HepG2 (cell line): ENCODE measurements at places on chromosomes 2 and 18. TPM values are rescaled to one million over a fixed set of nuclear protein-coding genes. Genes with fewer than 3 reads are reported as not detected.

Gene RTP5
- total RNA-seq: not detected in 2 replicates

Gene TRIP12
- total RNA-seq: 153 and 257 TPM in 2 replicates

Gene KLHL41
- 0.27 and 0.31 TPM in 2 replicates for total RNA-seq

Gene LAMA1
- total RNA-seq: 0.44 and 0.52 TPM in 2 replicates

Gene PROC
- total RNA-seq: 52.1 and 134 TPM in 2 replicates

Gene GNAL
- 1.3 and 1.4 TPM in 2 replicates for total RNA-seq

Gene MC5R
- not detected in 2 replicates for total RNA-seq

Gene CCDC85A
- not detected in 2 replicates for total RNA-seq

Gene CRYGD
- not detected in 2 replicates for total RNA-seq

Gene SPAG16
- total RNA-seq: 22.3 and 26.5 TPM in 2 replicates

Gene ASIC4
- total RNA-seq: not detected in 2 replicates

- DNase-seq: no peak
Observed at GRCh38 chr18:56541793-56542192, 96.6 kb downstream of the TXNL1 start.

DNA sequence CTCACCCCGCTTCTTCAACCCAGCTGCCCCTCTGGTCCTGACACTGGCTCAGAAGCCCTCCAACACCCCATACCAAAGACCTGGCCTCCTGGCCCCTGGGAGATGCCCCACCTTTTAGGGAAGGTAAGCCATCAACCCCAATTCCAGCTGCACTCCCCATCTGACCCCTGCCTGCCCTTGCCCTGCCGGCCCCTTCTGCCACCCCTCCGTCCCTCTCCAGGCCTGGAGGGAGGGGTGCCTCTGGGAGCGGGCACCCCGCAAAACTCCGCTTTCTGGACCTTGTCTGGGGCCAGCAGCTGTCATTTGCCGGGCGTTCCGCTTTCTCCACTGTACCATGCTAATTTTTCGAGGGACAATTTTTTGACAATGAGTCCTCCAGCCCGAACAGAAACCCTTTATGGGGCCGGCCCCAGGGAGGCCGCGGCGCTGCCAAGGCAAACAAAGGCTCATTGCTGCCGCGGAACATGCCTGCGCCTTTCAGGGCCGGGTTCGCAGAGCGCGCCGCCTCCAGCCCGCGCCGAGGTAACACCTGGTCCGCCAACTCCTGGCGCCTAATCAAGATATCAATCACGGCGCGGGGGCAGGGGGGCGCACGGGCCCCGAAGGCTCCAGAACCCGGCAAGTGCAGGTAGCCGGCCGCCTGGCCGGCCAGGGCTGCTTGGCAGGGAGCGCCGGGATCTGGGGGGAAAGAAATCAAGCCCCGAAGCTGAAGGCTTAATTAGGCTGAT lies 96.0 kb downstream of the INHBB start:
- DNase-seq: peak; percentile 77

- no peak for DNase-seq
Observed at GRCh38 chr18:61703508-61703907, 189.3 kb downstream of the RNF152 start.

GRCh38 chr2:17822445-17823117 lies 6.3 kb downstream of the MSGN1 start:
- no peak for DNase-seq

DNA sequence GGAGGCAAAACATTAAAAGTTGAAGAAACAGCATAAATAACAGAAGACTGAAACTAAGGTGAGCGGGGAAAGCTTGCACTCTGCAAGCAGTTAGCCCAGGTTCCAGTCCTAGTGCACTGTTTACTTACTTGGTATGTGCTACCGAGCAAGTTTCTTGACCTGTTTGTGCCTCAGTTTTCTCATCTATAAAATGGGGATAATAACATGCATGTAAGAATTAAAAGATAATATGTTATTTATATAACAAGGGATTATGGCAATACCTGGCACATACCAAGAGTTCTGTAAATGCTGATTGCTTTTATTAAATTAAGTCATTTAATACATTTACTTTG lies 37.1 kb upstream of the IKZF2 start:
- no peak for DNase-seq

DNA sequence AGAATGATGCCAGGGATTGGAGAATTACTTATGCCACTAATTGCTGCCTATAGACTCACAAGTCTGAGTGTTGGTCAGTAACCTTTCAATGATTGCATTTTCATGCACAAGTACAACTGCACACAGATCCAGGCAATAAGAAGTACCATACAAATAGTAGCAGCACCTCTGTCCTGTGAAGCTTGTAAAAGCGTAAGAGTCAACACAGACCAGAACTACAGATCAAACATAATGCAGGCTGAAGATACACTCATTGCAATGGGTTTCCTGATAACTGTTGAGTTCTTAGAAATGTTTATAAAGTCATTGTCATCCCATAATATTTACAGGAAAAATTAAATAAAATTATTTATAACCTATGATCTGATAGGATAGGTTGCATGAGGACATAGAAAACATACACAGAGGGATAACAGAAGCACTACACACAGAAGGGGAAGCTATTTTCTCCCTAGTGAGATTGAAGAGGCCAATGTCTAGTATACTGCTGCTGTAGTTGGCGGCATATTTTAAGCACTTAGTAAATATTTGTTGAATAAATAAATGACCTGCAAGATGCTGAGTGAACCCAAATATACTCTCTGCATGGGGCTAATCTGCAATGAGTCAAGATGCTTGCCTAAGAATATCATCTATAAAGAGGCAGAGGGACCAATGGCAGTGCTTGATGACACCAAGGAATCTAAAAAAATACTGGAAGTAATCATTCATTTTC lies 5.7 kb upstream of the PIK3C3 start:
- DNase-seq: no peak

GRCh38 chr18:58858591-58859468 lies 5.8 kb upstream of the ZNF532 start:
- no peak for DNase-seq

- DNase-seq: no peak
Observed at GRCh38 chr2:237171396-237171795, 85.7 kb downstream of the COPS8 start.

GRCh38 chr2:43853141-43854081 lies 14.6 kb downstream of the ABCG8 start:
- DNase-seq: no peak

DNA sequence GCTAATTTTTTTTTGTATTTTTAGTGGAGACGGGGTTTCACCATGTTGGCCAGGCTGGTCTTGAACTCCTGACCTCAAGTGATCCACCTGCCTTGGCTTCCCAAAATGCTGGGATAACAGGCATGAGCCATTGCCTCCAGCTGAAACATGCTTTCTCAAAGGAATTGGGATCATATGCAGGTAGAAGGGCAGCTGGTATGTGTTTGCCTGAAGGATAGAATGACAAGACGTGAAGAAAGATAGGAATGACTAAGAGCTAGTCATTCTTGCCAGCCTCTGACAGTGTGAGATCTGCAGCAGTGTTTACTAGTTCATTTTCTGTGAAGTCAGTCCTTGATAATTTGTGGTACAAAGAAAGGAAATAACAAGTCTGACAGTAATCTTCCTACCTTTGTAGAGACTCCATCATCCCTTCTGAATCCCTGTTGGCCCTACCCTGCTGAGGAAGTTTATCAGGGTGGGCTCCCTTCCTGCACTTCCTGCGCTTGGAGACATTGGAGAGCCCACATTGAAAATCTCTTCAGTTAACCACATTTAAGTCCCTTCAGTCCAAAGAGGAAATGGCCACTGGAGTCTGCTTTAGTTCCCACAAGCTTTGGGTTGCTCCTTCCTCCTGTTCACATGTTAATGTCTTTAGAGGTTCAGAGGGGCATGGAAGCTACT lies 14.7 kb downstream of the CFLAR start:
- no peak for DNase-seq

DNA sequence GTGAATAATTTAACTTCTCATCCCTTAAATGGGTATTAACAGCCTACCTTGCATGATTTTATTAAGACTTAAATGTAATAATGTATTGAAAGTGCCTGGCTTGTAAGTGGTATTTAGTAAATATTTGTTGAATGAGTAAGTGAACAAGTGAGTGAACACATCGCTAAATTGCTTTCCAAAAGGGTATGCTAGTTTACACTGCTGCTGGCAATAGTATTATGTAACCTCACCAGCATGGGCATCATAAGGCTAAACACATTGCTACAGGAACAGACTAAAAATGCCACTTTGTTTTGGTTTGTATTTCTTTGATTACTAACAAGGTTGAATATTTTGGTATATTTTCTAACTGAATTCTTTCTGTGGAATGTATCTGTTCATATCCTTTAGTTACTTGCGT lies 9.8 kb downstream of the WDR43 start:
- peak; percentile 15 for DNase-seq

DNA sequence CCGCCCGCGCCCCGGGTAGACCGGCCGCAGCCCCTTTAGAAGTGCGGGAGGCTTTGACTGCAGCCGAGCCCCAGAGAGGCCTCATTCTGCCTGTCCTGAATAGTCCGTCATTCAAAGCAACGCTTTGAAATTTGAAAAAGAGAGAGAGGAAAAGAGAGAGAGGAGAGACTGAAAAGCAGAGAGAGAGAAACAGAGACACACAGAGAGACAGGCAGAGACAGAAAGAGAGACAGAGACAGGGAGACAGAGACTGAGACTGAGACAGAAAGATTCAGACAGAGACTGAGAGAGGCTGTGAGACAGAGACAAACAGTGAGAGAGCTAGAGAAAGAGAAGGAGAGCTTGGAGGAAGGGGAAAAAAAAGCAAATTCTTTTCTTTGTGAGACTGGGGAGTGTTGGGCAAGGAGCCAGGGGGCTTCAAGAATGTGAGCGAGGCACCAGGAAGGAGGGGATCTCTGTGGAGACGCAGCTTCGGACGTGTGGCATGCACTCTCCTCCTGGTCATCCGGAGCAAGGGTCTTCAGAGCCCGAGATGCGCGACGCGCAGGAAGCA lies 73.1 kb downstream of the MYCN start:
- no peak for DNase-seq

GRCh38 chr2:41782306-41783158 lies 265.3 kb upstream of the PKDCC start:
- DNase-seq: peak; percentile 41
